ENCODE measurements at places on chromosomes 5 and 9. TPM values are rescaled to one million over a fixed set of nuclear protein-coding genes. Genes with fewer than 3 reads are reported as not detected.

The SPATA31C1 gene
- not detected for total RNA-seq

The SEMA5A gene
- 11.9 TPM for total RNA-seq

The BHMT2 gene
- not detected for total RNA-seq

The PDCD1LG2 gene
- not detected for total RNA-seq

The HAPLN1 gene
- total RNA-seq = 2.3 TPM

The HACD4 gene
- 1.2 TPM for total RNA-seq

The SLC45A2 gene
- total RNA-seq = 0.06 TPM

The JAKMIP2 gene
- total RNA-seq = 8.2 TPM

The FOXD4L5 gene
- total RNA-seq = 0.19 TPM

The SLC36A2 gene
- not detected for total RNA-seq

The SLC34A1 gene
- total RNA-seq = not detected

The TMC1 gene
- not detected for total RNA-seq

The PRELID1 gene
- 206 TPM for total RNA-seq

The SPATA31D4 gene
- not detected for total RNA-seq

The ZNF618 gene
- total RNA-seq = 10.5 TPM

The FAM153A gene
- not detected for total RNA-seq

The NSD1 gene
- total RNA-seq = 114 TPM

The PCDHA9 gene
- total RNA-seq = 2.0 TPM

The TESK1 gene
- 5.2 TPM for total RNA-seq

The FSTL4 gene
- total RNA-seq = 2.3 TPM

The CRHBP gene
- total RNA-seq = 0.51 TPM

The CCDC180 gene
- total RNA-seq = 6.3 TPM

The CCL27 gene
- 0.67 TPM for total RNA-seq

The ENDOG gene
- total RNA-seq = 3.2 TPM

The LCN1 gene
- not detected for total RNA-seq

The TRIP13 gene
- 32.6 TPM for total RNA-seq

The NRARP gene
- 20.7 TPM for total RNA-seq

The PCA3 gene
- total RNA-seq = 0.30 TPM

The PITX1 gene
- not detected for total RNA-seq

Measured in neural progenitor cell (in vitro differentiated cells).